Thoracic aorta endothelial cell (primary cell): ENCODE measurements at places on chromosomes 4 and X. TPM values are rescaled to one million over a fixed set of nuclear protein-coding genes. Genes with fewer than 3 reads are reported as not detected.

The GYPB gene
- total RNA-seq, result not detected in 2 replicates

The CXCL10 gene
- not detected in 2 replicates for total RNA-seq

The F9 gene
- total RNA-seq, result not detected in 2 replicates

The BTK gene
- 0.14 and 0.27 TPM in 2 replicates for total RNA-seq

The LINC00632 gene
- 1.3 and 2.8 TPM in 2 replicates for total RNA-seq

The MAGEA9 gene
- total RNA-seq, result not detected in 2 replicates
